ENCODE measurements at places on chromosomes 3 and 15. TPM values are rescaled to one million over a fixed set of nuclear protein-coding genes. Genes with fewer than 3 reads are reported as not detected.
A peak's percentile ranks its signal among the peaks of the same experiment; 100 is the strongest.

DNA sequence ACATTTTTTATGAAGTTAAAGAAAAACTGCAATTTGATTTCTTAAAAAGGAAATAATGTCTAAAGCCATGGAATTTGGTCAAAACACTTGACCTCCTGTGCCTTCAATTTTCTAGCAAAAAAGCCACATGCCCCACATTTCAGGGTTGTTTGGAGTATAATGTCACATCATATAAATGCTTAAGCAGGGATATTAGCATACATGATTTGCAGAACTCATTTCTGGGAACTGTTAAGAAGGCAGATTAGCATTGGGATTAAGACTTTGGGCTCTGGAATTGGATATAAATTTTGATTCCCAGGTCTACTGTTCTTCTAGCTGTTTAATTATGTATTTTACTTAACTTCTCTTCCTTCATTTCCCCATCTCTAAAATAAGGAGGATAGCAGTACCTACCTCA lies 59.2 kb downstream of the CDIN1 start:
- H3K27me3 ChIP-seq = no peaks in the 10 kb centered on the region
- H3K27ac ChIP-seq = no peak overlapping the region
- no peaks in the 10 kb centered on the region for H3K4me1 ChIP-seq

- no peak for DNase-seq
- H3K36me3 ChIP-seq = no peaks in the 10 kb centered on the region
- H3K27ac ChIP-seq = no peak overlapping the region
- no peak overlapping the region for H3K4me3 ChIP-seq
These were observed 13.7 kb downstream of the TAGLN3 start for GRCh38 chr3:112012205-112012992.

- H3K27ac ChIP-seq = no peak overlapping the region
- H3K36me3 ChIP-seq = peaks cover 5% of the 10 kb centered on the region
- peaks cover 3% of the 10 kb centered on the region for H3K4me1 ChIP-seq
- H3K27me3 ChIP-seq = no peaks in the 10 kb centered on the region
- no peak for DNase-seq
These were observed 14.3 kb downstream of the LIMD1 start for GRCh38 chr3:45608885-45609284.

GRCh38 chr15:40932649-40933516 lies 3.7 kb downstream of the DLL4 start:
- no peak overlapping the region for H3K27ac ChIP-seq
- H3K27me3 ChIP-seq = peaks cover 32% of the 10 kb centered on the region
- H3K36me3 ChIP-seq = no peaks in the 10 kb centered on the region
- H3K4me1 ChIP-seq = peaks cover 30% of the 10 kb centered on the region

DNA sequence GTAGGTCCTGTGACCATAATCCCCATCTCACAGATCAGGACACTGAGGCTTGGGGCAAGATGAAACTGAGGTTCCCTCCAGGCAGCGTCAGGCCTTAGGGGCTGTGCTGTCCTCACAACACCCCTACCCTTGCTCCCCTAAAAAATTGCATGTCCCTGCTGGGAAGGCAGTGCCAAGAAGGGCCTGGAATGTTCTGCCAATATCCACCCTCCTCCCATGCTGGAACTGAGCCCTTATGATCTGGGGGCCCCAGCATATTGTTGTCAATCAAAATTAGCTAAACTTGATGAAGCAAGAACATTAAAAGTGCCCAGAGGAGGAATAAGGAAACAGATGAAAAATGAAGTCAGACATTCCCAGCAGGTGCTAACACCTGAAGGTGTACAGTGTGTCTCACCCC lies 13.4 kb upstream of the RTP3 start:
- H3K4me1 ChIP-seq = peaks cover 9% of the 10 kb centered on the region
- no peak overlapping the region for H3K4me3 ChIP-seq
- H3K27ac ChIP-seq = no peak overlapping the region
- no peaks in the 10 kb centered on the region for H3K36me3 ChIP-seq

- H3K27me3 ChIP-seq = no peaks in the 10 kb centered on the region
- no peak for DNase-seq
- no peak overlapping the region for H3K27ac ChIP-seq
- no peaks in the 10 kb centered on the region for H3K4me1 ChIP-seq
- H3K4me3 ChIP-seq = no peak overlapping the region
These were observed 476.6 kb upstream of the ROBO1 start for GRCh38 chr3:80244390-80244789.

- no peak for DNase-seq
- no peaks in the 10 kb centered on the region for H3K36me3 ChIP-seq
- no peak overlapping the region for H3K27ac ChIP-seq
These were observed 63.4 kb upstream of the C15orf39 start for GRCh38 chr15:75138016-75138999.

DNA sequence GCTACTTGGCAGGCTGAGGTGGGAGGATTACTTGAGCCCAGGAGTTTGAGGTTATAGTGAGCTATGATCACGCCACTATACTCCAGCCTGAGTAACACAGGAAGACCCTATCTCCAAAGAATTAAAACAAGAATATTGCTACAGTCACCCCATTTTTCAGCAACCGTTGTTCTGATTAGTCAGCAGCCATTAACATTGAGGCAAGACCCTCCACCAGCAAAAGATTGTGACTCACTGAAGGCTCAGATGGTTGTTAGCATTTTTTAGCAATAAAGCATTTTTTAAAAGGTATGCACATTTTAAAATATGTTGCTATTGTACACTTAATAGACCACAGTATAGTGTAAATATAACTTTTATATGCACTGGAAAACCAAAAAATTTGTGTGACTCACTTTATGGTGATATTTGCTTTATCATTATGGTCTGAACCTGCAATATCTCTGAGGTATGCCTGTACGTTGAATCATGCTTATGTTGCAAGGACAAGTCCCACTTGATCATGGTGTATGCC lies 492.6 kb downstream of the SQOR start:
- DNase-seq = no peak
- H3K27ac ChIP-seq = no peak overlapping the region
- H3K4me3 ChIP-seq = no peak overlapping the region
- H3K27me3 ChIP-seq = no peaks in the 10 kb centered on the region
- no peaks in the 10 kb centered on the region for H3K4me1 ChIP-seq
- no peaks in the 10 kb centered on the region for H3K36me3 ChIP-seq

GRCh38 chr15:70892912-70893560 lies 410 bp downstream of the LRRC49 start:
- no peaks in the 10 kb centered on the region for H3K27me3 ChIP-seq
- H3K36me3 ChIP-seq = no peaks in the 10 kb centered on the region
- H3K4me1 ChIP-seq = peaks cover 10% of the 10 kb centered on the region
- no peak overlapping the region for H3K27ac ChIP-seq
- DNase-seq = no peak

GRCh38 chr3:46272028-46272451 lies 29.8 kb downstream of the CCR3 start:
- DNase-seq = no peak
- no peak overlapping the region for H3K27ac ChIP-seq
- no peaks in the 10 kb centered on the region for H3K36me3 ChIP-seq
- no peaks in the 10 kb centered on the region for H3K27me3 ChIP-seq
- no peak overlapping the region for H3K4me3 ChIP-seq

DNA sequence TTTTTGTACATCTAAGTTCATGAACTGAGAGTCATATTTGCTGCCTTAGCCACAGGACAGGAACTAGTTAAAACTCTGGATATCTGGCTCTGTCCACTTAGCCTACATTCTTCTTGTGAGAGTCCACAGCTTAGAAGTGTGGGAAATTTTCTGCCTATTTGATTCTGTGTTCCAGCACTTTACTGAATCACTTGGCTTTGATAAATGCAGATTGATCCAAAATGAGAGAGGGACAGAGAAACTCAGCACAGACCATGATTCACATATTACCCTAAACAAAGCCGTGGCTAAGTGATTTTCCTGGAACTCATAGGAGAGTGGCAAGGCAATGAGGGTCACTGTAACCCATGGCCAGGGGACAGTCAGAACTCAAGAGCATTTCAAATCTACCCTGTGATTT lies 87.5 kb upstream of the CADPS start:
- no peak overlapping the region for H3K4me3 ChIP-seq
- no peak for DNase-seq
- no peaks in the 10 kb centered on the region for H3K4me1 ChIP-seq
- H3K27ac ChIP-seq = no peak overlapping the region
- H3K36me3 ChIP-seq = no peaks in the 10 kb centered on the region
- H3K27me3 ChIP-seq = no peaks in the 10 kb centered on the region

DNA sequence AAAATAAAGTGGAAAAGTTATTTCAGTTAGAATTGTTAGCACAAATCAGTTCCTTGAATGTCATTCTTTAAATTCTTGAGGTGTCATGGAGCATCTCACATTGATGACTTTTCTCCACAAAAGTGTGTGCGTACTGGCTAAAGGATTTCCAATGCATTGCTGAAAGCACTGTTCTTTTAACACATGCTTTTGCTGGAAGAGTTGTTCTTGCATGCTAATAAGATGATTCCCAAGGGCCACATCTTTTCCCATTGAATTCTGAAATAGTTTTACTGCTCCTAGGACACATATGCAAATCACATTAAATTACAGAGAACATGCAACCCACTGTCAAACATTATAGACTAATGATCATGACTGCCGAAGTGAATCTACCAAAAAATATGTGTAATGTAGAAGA lies 516.3 kb upstream of the CADM2 start:
- no peaks in the 10 kb centered on the region for H3K36me3 ChIP-seq
- no peaks in the 10 kb centered on the region for H3K27me3 ChIP-seq
- DNase-seq = no peak
- H3K27ac ChIP-seq = no peak overlapping the region
- H3K4me1 ChIP-seq = no peaks in the 10 kb centered on the region

DNA sequence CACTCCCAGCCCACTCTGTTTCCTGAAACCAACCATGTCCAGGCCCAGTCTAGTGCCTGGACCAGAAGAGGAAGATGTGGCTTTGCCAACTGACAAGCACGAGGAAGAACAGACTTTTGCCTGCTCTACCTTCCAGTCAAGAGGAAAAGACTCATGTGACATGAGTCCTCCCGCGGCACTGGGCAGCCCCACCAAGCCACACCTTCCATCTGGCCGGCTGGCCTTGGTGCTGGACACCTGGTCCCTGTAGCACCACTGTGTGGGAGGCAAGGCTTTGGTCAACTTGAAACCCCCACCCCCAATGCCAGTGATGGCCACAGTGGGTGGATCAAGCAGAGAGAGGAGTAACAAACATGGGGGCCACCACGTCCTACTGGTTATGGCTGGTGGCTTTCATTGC lies 12.5 kb downstream of the CHDH start:
- DNase-seq = no peak
- H3K4me1 ChIP-seq = no peaks in the 10 kb centered on the region
- H3K4me3 ChIP-seq = no peak overlapping the region
- no peak overlapping the region for H3K27ac ChIP-seq
- no peaks in the 10 kb centered on the region for H3K27me3 ChIP-seq

- no peak overlapping the region for H3K4me3 ChIP-seq
- no peak overlapping the region for H3K27ac ChIP-seq
- H3K36me3 ChIP-seq = no peaks in the 10 kb centered on the region
- H3K4me1 ChIP-seq = no peaks in the 10 kb centered on the region
- no peak for DNase-seq
These were observed 345.7 kb upstream of the C2CD4B start for GRCh38 chr15:62510791-62511190.

DNA sequence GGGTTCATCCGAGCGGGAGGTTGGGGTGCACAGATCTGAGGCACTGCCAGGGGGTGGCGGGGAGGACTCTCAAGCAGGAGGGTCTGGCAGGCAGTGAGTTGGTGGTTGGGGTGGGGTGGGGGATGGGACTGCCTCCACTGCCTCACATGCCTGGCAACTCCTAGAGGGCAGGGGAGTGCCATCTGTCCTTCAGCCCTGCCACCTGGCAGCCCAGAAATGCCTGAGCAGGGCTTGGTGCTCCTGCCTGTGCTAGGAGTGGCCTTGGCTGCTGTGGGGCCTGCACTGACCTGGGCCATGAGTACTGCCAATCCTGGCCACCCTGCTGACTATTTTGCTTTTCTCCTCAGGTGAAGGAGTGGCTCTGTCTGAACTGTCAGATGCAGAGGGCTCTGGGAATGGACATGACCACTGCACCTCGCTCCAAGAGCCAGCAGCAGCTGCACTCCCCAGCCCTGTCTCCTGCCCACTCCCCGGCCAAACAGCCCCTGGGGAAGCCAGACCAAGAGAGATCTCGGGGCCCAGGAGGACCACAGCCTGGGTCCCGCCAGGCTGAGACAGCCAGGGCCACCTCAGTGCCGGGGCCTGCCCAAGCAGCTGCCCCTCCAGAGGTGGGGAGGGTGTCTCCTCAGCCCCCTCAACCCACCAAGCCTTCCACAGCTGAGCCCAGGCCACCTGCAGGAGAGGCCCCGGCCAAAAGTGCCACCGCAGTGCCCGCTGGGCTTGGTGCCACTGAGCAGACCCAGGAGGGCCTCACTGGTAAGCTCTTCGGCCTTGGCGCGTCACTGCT lies 32.0 kb upstream of the APEH start:
- H3K36me3 ChIP-seq = no peaks in the 10 kb centered on the region
- H3K4me1 ChIP-seq = no peaks in the 10 kb centered on the region
- no peak overlapping the region for H3K4me3 ChIP-seq
- no peaks in the 10 kb centered on the region for H3K27me3 ChIP-seq
- no peak for DNase-seq
- no peak overlapping the region for H3K27ac ChIP-seq

GRCh38 chr3:108110934-108111333 lies 20.1 kb upstream of the CD47 start:
- DNase-seq = no peak
- no peaks in the 10 kb centered on the region for H3K27me3 ChIP-seq
- no peaks in the 10 kb centered on the region for H3K36me3 ChIP-seq
- no peaks in the 10 kb centered on the region for H3K4me1 ChIP-seq
- H3K27ac ChIP-seq = no peak overlapping the region

GRCh38 chr3:50345586-50346234 lies at the start of gene ZMYND10:
Gene ZMYND10, minus strand, starts transcription at chr3:50345732. Its CDS starts 153 bp downstream, at chr3:50345579.
- H3K27ac ChIP-seq = peak within 1 kb of the TSS; percentile 40
- H3K4me3 ChIP-seq = peak within 1 kb of the TSS; percentile 61
- peaks cover 36% of the 10 kb centered on the region for H3K4me1 ChIP-seq
- DNase-seq = peak; percentile 72
- no peaks in the 10 kb centered on the region for H3K27me3 ChIP-seq

GRCh38 chr3:193620057-193620456 lies 27.0 kb downstream of the OPA1 start:
- H3K4me1 ChIP-seq = no peaks in the 10 kb centered on the region
- H3K27ac ChIP-seq = no peak overlapping the region
- H3K27me3 ChIP-seq = no peaks in the 10 kb centered on the region
- H3K4me3 ChIP-seq = no peak overlapping the region
- no peak for DNase-seq

DNA sequence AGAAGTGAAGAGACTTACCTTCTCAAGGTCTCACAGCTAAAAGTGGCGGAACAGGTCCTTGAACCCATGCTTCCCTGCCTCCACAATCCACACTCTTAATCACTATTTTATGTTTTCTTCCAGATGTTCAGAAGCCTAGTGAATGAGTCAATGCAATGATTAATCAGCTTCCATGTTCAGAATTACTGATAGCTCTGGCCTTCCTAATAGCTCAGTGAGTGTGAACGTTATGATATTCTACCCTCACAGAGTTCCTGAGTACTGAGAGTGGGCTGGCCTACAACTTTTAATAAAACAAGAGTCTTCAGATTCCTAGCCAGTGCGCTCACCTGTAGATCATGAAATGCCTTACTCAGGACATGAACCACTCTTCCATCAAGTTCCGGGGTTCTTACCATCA lies 443.0 kb upstream of the ADAMTS9 start:
- no peaks in the 10 kb centered on the region for H3K27me3 ChIP-seq
- no peak overlapping the region for H3K4me3 ChIP-seq
- no peak overlapping the region for H3K27ac ChIP-seq
- H3K4me1 ChIP-seq = no peaks in the 10 kb centered on the region
- DNase-seq = no peak

RLBP1 gene
- total RNA-seq = not detected

RFT1 gene
- total RNA-seq = 29.2 TPM

CADPS gene
- total RNA-seq = not detected

GOLGA6A gene
- 0.29 TPM for total RNA-seq

RETNLB gene
- total RNA-seq = not detected

GPR15 gene
- total RNA-seq = 5.1 TPM

BCHE gene
- not detected for total RNA-seq

PDZRN3 gene
- not detected for total RNA-seq

Data from naive thymus-derived CD4-positive, alpha-beta T cell (primary cell).